Calu3 (cell line): ENCODE measurements at places on chromosomes 3 and 15. TPM values are rescaled to one million over a fixed set of nuclear protein-coding genes. Genes with fewer than 3 reads are reported as not detected.

DNA sequence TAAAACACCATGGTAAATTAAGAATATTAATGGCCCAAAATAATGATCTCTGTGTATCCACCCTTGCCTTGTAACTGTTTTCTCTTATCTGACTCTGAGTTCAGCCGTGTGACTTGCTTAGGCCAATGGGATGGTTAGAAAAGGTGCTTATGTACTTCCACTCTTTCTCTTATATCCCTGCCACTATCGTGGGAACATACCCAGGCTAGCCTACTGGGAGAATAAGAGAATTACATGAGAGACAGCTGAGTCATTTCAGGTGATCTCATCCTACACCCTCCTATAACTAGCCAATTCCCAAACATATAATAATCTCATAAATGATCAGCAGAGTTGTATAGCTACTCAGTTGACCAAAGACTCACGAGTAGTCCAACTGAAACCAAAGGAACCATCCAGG, 98.3 kb upstream of the ABI3BP start:
- no peak for DNase-seq

DNA sequence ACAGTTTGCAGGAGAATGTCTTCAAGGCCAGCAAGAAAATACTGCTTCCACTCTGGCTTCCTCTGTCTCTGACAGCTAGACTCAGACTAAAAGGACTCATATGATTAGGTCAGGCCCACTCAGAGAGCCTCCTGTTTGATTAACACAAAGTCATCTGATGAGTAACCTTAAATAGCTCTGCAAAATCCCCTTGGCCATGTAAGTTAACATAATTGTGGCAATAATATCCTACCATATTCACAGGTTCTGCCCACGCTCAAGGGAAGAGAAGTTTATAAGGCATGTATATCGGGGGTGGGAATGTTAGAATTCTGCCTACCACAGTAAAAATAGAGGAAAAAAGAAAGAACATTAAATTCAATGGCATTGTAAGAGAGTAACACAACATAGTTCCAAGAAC, 20.6 kb upstream of the HHATL start:
- no peak for DNase-seq

Gene LMAN1L
- 0.35 and 1.1 TPM in 2 replicates for total RNA-seq

Gene ARNT2
- 1.3 and 3.6 TPM in 2 replicates for total RNA-seq

Gene CACNA2D2
- 0.12 TPM in 1 of 2 replicates, not detected in the other for total RNA-seq

GRCh38 chr3:47856669-47857068, 53.7 kb downstream of the DHX30 start:
- no peak for DNase-seq

DNA sequence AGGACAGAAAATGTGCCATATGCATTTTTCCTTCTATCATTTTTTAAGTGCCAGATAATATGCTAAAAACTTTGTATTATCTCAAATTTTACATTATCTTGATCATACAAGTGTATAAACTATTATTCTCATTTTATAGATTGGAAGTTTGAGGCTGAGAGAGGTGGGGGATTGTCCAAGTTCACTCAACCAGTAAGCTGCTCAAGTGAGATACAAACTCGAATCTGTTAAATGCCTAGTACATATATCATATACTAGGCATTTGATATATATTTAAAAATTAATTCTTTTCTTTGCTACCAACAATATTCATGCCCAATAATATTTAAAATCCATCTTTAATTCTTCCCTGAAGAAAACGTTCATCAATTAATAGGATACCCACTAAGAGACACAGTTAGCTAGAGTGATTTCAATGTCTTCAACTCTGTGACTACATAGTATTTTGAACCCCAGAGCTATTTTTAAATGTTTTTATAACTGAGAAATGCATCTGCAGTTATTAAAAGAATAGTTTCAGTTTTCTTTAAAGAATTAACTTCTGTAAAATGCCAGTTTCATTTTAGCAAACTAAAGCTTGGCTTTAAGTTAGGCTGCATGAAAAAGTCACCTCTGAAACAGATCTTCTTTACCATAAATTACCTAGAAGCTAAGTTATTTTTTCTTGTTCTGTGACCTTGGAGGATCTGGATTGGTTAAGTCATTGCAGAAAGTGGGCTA, 40.4 kb downstream of the IQCB1 start:
- DNase-seq = no peak

Gene CFAP20DC
- 5.8 and 5.9 TPM in 2 replicates for total RNA-seq

Gene ATP13A5
- total RNA-seq = 0.66 TPM in 1 of 2 replicates, not detected in the other

- DNase-seq = no peak
Observed at GRCh38 chr15:71088683-71089082, 26.6 kb upstream of the THSD4 start.

- no peak for DNase-seq
Observed at GRCh38 chr3:14485981-14486380, 54.2 kb downstream of the GRIP2 start.

Gene HRH1
- 9.1 and 9.6 TPM in 2 replicates for total RNA-seq

GRCh38 chr3:99669879-99670555, 31.6 kb downstream of the COL8A1 start:
- no peak for DNase-seq

Gene ROPN1
- total RNA-seq = not detected in 2 replicates

Gene GDPGP1
- total RNA-seq = 17.5 and 20.3 TPM in 2 replicates

DNA sequence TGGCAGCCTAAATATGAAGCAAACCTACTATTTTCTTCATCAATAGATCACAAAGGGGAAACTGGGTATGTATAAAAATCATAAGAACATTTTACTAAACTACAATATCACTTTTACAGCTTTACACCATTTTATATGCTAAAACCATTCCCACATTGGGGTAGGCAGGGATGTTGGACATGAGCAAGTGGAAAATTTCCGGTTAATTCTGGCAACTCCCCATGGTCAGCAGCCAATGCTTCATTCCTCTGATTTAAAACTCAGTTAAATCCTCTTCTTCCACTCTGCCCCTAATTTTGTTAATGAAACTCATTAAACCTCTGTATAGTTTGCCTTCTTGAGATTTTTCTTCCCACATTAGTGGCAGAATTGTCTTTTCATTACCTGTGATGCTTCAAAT, 552.5 kb upstream of the NECTIN3 start:
- DNase-seq = no peak

- no peak for DNase-seq
Observed at GRCh38 chr3:195080571-195081151, 190.3 kb downstream of the XXYLT1 start.

DNA sequence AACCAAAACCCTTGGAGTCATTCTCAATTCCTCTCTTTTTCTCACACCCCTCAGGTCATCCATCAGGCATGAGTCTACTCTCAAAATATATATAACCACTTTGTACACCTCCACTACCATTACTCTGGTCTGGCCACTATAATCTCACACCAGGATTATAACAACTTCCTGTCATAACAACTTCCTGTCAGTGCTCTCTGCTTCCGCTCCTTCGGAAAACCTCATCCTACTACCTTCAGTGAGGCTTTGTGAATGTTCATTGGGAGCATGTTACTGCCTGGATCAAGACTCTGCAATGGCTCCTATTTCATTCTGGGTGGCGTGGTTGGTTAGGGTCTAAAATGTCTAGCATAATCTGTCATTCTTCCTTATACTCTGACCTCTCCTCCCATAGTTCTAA, 447.4 kb downstream of the MAGI1 start:
- DNase-seq = no peak

- DNase-seq = no peak
Observed at GRCh38 chr3:148625095-148625736, 72.5 kb upstream of the AGTR1 start.

GRCh38 chr3:122536632-122537001, 21.9 kb upstream of the KPNA1 start:
- no peak for DNase-seq

DNA sequence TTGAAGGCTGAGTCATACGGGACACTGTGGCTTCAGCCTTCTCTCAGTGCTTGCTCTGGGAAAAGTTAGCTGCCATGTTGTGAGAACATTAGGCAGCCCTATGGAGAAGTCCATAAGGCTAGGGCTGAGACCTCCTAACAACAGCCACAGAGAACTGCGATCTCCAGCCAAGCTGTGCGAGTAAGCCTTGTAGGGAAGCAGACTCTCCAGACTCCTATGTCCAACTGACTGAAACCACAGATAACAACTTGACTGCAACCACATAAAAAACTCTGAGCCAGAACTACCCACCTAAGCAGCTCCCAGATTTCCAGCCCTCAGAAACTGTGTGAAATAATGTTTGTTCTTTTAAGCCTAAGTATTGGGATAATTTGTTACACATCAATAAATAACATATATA, 40.7 kb downstream of the DENND6A start:
- DNase-seq = no peak

GRCh38 chr3:138347960-138348753, at the start of gene MRAS:
MRAS (plus strand) TSS chr3:138348579; CDS start chr3:138372884, 24,305 bp downstream.
- peak; percentile 82 for DNase-seq

DNA sequence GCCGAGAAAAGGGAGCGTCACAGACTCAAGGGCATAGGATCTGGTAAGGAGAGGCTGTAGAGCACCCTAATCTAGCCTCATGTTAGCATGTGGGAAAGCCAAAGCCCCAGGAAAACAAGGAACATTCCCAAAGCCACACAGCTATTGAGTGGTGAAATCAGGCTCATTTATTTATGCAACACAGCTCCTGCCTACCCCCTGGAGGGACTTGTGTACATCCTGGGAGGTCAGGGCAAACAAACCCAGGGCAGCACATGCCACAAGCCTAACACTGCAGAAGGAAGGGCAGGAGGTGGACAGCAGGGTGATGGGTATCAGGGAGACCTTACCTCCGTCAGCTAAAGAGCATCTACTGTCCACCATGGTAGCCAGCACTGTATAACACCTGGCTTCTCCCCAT, 283.5 kb downstream of the RPLP1 start:
- no peak for DNase-seq

Gene MYZAP
- total RNA-seq = 5.1 and 6.9 TPM in 2 replicates

GRCh38 chr15:43441316-43441715, 51.6 kb downstream of the TP53BP1 start:
- DNase-seq = no peak

Gene DET1
- total RNA-seq = 4.2 and 4.9 TPM in 2 replicates

GRCh38 chr15:101528108-101528916, 38.8 kb upstream of the PCSK6 start:
- DNase-seq = peak; percentile 67

Gene SAMMSON
- total RNA-seq = not detected in 2 replicates

Gene FILIP1L
- total RNA-seq = 2.4 and 5.2 TPM in 2 replicates

Gene ZPLD1
- total RNA-seq = 0.64 and 1.2 TPM in 2 replicates

Gene PLAAT1
- 6.2 and 7.3 TPM in 2 replicates for total RNA-seq

- DNase-seq = peak; percentile 97
Observed at GRCh38 chr15:69593981-69594966, 141.7 kb downstream of the RPLP1 start.

Gene DISP2
- 1.1 and 1.3 TPM in 2 replicates for total RNA-seq

- DNase-seq = no peak
Observed at GRCh38 chr3:20975188-20975651, 775.8 kb downstream of the ZNF385D start.

- no peak for DNase-seq
Observed at GRCh38 chr15:77827860-77828259, 195.1 kb upstream of the LINGO1 start.

Gene ITGB5
- 193 and 225 TPM in 2 replicates for total RNA-seq

GRCh38 chr3:178341636-178342035, 194.6 kb upstream of the KCNMB2 start:
- no peak for DNase-seq

Gene ZNF860
- total RNA-seq = 7.5 and 11.8 TPM in 2 replicates

GRCh38 chr3:172846706-172847105, 96.2 kb downstream of the ECT2 start:
- DNase-seq = no peak

Gene THAP10
- total RNA-seq = 11.8 and 13.7 TPM in 2 replicates

DNA sequence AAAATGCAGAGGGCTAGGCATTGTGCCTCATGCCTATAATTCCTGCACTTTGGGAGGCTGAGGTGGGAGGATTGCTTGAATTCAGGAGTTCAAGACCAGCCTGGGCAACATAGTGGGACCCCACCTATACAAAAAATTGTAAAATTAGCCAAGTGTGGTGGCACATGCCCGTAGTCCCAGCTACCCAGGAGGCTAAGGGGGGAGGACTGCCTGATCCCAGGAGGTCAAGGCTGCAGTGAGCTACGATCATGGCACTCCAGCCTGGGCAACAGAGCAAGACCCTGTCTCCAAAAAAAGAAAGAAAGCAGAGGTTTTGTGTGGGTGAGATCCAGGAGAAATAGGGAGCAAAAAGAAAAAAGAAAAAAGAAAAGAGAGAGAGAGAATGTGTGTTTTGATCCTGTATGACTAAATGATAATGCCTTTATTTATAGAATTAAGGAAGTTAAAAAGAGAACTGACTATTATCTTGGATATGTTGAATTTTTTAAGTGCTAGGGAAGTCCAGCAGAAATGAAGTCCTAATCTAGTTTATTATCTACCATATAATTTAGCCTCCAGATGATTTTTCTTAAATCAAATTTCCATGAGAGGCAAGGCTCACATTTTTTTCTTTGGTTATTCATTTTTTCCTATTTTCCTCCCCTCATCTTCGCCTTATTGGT, 4.8 kb downstream of the TTBK2 start:
- no peak for DNase-seq

DNA sequence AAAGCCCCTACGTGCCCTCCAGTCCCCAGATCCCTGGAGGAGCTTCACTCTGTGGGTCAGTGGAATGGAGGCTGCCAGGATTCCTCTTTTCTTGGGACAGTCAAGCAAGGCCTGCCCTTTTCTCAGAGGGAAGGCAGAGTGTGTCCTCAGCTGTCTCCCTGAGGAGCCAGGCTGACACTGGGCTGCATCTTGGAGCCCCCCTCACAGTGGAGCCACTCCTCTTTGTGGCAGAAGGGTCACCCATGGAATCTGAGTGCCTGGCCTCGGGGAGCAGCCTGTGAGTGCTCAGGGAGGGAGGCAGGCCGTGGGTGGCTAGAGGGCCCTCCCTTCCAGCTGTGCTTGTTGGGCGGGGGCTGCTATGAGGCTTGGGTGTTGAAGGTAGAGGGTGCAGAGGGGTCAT, 41.2 kb downstream of the BOC start:
- no peak for DNase-seq

Gene EDC3
- 65.1 and 70.1 TPM in 2 replicates for total RNA-seq

DNA sequence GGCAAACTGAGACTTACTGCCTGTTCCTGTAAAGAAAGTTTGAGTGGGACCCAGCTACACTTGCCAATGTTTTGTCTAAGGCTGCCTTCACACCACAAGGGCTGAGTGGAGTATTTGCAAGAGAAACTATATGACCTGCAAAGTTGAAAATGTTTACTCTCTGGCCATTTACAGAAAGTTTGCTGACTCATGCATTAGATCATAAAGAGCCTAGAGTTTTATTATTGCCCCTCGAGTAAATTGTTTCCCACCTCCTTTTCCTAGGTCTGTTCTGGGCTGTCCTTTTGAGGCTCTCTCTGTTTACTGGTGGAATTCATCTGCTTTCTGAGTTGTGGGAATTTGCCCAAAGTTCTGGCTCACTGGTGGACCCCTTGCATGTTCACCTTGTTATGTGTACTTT, 6.7 kb upstream of the PROK2 start:
- no peak for DNase-seq

Gene ABHD17C
- total RNA-seq = 69.4 and 69.7 TPM in 2 replicates

DNA sequence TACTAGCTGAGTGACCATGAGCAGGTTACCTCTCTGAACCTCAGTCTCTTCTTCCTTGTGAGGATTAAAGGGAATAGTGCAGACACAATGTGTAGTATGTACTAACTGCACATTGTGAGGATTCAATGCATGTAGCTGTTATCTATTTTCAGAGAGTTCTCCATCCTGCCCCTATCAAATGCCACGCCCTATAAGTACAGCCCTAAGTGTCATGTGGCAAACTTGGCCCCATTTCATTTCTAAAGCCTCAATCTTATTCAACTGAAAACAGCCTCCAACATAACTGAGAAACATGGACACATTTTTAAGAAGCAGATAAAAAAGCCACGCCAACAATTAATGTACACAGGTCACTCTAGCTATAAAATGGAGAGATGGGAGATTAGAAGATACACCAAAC, 220.0 kb downstream of the TBL1XR1 start:
- no peak for DNase-seq

Gene IQCF5
- total RNA-seq = not detected in 2 replicates
